Effector memory CD4-positive, alpha-beta T cell (primary cell): ENCODE measurements at places on chromosomes 3 and 15.
A peak's percentile ranks its signal among the peaks of the same experiment; 100 is the strongest.

GRCh38 chr3:122343654-122344053 lies 18.6 kb downstream of the CSTA start:
- no peak for DNase-seq

DNA sequence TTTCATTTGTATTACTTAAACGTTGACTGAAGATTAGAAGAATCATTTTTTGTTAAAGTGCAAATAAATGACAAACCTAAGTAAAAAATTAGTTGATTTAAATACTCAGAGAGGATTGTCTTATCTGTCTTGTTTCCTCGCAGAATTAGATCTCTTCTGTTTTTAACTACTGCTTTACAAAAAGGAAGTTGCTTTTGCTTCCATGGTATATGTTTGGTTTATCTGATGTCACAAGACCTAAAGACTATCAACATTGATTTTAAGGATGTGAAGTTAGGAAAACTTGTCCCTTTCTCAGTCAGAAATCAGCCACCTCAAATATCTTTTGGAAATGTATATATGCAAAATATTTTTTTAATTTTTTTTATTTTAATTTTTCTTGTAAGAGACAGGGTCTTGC lies 28.7 kb downstream of the GPR171 start:
- no peak for DNase-seq

GRCh38 chr15:29099131-29099880 lies 170.3 kb downstream of the NSMCE3 start:
- no peak for DNase-seq

GRCh38 chr15:78565951-78566774 lies 843 bp downstream of the CHRNA5 start:
- DNase-seq = no peak

DNA sequence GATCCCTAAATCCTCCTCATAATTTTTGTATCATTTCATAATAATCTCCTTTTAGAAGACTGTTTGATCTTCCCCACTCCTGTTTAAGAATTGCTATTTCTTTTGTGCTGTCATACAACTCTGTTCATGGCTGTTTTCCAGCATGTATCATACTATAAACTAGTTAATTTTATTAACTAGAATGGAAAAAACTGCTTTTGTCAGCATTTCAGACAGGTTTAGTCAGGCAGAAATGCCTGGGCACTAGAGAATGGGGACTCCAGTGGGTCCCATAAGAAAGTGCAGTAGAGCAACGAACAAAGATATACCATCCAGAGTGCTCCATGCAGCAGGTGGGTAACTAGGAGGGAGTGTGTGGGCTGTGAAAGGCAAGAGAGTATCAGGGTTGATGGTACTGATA lies 523.9 kb downstream of the PLOD2 start:
- no peak for DNase-seq

DNA sequence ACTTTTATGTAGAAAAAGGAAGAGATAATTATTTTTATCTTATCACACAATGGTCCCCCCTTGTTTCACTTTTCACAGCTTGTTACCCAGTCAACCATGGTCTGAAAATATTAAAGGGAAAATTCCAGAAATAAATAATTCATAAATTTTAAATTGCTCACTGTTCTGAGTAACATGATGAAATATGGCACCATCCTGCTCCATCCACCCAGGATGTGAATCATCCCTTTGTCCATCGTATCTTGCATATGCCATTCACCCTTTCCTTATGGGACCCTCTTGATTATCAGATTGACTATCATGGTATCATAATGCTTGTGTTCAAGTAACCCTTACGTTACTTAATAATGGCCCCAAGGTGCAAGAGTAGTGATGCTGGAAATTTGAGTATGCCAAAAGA lies 43.7 kb downstream of the ANKRD28 start:
- DNase-seq = no peak

GRCh38 chr3:53169045-53169831 lies 8.2 kb downstream of the PRKCD start:
- no peak for DNase-seq

DNA sequence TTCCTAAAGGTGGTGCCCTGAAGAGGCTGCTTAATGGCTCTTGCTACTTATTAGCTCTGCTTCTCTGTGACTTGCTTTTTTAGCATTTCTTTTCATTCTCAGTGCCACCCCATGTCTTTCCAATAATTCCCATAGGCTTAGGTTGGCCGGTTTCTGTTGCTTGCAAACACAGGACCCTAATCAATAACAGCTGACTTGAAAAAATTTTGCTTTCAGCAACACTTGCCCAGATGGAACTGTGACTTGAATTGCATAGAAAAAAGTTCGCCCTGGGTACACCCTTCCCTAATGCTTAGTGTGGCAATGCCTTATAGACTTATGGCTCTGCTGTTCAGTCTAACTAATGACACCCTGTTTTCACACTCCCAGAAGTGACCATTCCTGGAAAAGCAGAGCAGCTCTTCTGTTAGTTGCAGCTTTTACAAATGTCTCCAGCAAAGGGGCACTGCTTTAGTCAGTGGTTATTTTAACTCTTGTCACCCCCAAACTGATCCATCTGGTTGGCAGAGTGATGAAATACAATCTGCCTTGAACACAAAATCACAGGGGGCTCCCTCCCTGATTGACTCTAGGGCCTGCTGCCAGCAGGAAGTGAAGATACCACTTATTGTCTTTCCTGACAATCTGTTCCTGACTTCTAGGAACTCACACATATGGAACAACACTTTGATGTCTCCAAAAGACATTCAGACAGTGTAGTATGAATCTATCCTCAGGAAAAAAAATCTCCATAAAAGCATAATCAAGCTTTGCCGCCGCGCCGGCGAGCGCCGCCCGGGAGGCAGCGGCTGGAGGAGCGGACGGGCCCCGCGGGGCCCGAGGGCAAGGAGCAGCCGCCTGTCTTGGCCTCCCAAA lies 9.7 kb upstream of the SLMAP start:
- no peak for DNase-seq

DNA sequence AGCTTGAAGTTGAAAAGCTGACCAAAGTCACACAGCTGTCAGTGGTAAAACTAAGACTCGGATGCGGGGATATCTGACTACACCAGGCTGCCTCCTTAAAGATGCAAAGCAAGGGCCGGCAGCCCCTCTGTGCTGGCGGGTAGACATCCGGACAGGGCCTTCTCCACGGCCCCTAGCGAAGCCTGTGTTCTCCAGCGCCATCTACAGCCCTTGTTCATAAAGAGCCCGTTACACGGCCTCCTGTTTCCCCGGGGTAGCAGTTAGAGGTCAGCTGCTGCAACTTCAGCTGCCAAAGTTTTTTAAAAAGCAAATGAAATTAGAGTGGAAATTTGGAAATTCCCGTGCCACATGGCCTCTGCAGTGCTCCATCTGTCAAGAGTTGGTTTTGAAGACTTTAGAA lies 383.0 kb downstream of the TBL1XR1 start:
- DNase-seq = no peak

DNA sequence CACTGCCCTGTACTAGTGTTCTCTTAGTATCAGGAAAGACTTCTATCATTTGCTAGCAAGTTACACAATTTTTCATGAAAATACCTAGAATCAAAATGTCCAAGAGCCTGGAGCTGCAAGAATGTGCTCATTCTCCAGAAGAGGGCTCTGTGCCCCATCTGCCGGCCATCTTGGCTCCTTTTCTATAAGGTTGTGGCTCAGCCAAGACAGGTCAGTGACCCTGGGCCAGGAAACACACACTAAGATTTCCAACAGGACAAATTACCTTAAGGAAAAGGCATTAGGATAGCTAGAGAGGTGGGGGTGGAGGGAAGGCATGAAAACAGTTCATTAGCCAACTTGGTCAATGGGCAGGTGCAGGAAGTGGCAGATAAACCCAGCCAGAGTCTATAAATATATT lies 20.7 kb downstream of the TIMP4 start:
- no peak for DNase-seq

DNA sequence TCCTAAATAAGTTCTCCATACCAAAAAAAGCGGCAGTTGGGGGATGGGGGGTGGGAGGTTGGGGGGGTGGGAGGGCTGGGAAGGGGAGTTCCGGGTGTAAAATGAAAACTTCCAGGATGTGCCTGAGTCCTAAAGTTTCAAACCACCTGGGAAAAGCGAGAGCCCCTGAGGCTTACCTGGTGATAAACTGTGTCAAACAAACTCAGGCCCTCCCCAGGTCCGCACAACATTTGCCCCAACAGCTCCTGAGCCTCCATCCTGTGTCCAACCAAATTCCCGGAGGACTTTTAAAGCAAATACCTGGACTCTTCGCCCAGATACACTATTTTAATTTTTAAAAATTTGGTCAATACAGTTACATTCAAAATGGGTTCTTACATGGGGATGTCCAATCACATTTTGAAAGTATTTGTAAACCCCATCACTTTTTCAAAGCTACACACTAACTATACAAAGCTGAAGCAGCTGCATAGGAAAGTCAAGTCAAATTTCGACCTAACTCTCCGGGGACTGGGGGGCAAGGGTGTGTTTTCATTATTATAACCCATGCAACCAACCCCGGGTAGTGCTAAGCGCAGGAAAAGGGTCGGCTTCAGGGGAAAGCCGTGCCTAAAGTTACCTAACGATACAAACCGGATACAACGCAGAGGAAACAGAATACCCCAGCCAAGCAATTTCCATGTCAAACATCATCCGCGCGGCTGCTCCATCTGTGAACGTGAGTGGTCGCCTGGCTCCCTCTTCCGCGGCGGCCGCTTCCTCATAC lies 685 bp upstream of the FOXB1 start:
- DNase-seq = no peak

- DNase-seq = peak; percentile 39
Measured at GRCh38 chr15:72534523-72534922, 60.4 kb downstream of the ARIH1 start.

DNA sequence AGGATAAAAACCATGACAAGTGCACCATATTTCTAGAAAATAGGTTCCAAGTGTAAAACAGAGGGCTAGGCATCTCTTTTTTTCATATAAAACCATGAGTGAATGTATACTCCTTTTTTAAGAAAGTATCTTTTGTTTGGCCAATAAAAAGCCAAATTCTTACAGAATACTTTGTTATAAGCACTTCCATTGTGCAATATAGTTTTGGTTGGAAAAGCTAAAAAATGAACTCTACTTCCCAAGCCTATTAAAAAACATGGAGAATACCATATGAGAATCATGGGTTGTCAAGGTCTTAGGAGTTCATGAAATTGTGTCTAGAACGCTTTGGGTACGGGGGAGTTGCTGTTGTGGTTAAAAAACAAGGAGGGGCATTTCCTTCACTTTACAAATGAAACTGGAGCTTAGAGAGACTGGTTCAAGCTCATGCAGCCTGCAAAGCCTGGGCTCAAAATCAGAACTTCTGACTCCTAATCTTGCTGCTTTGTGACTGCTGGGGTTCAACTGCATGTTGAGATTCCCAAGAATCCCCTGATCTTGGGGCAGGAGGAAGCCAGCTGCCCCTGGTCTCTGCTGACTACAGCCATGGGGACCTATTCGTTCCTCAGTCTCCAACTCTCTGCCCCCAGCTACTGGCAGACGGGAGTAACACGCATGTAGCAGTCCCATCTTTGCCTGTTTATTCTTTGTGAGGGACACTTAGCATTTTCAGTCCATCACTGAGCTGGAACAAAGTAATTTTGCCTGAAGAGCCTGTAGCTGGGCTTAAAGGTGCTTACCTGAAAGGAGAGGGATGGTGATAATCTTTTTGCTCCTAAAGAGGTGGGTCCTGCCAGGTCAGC lies 229.1 kb downstream of the CHST2 start:
- no peak for DNase-seq

DNA sequence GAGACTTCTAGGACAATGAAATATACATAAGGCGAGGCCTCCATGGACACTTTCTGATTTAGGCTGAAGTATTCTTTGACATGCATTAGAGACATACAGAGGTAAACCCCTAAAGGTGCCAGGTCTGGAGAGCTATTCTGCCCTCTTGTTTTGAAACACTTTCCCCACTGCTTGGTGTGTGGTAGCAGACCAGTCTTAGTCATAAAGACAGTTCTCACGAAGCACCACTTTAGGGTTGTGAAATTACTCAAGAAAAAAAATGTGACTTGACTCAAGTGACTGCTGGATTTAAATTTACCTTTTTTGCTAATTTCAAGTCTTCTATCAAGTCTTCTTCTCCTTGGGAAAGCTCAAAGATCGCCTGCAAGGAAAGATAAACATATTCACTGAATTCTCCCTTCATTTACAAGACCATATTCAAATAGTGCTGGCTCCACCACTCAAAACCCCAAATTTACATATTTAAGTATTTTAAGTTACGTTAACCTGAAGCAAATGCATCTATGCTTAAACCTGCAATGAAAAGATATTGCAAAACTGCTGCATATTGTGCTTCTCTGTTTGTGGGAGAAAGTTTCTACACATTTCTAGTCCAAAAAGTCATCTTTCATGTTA lies 48.4 kb downstream of the ARHGEF3 start:
- DNase-seq = no peak
